ENCODE measurements at places on chromosomes 1 and 21. TPM values are rescaled to one million over a fixed set of nuclear protein-coding genes. Genes with fewer than 3 reads are reported as not detected.

The TMEM81 gene
- 0.77 TPM for total RNA-seq

The APOBEC4 gene
- total RNA-seq = not detected

The HMGN2 gene
- 272 TPM for total RNA-seq

The SLAMF9 gene
- not detected for total RNA-seq

The CAMK1G gene
- 0.58 TPM for total RNA-seq

The ADCY10 gene
- not detected for total RNA-seq

The TNNI3K gene
- total RNA-seq = not detected

The MKNK1 gene
- 13.4 TPM for total RNA-seq

The PRELP gene
- total RNA-seq = 0.26 TPM

The TEX38 gene
- not detected for total RNA-seq

The KIF26B gene
- total RNA-seq = 11.6 TPM

The MPL gene
- total RNA-seq = not detected
